ENCODE measurements at places on chromosomes 6 and 20.

DNA sequence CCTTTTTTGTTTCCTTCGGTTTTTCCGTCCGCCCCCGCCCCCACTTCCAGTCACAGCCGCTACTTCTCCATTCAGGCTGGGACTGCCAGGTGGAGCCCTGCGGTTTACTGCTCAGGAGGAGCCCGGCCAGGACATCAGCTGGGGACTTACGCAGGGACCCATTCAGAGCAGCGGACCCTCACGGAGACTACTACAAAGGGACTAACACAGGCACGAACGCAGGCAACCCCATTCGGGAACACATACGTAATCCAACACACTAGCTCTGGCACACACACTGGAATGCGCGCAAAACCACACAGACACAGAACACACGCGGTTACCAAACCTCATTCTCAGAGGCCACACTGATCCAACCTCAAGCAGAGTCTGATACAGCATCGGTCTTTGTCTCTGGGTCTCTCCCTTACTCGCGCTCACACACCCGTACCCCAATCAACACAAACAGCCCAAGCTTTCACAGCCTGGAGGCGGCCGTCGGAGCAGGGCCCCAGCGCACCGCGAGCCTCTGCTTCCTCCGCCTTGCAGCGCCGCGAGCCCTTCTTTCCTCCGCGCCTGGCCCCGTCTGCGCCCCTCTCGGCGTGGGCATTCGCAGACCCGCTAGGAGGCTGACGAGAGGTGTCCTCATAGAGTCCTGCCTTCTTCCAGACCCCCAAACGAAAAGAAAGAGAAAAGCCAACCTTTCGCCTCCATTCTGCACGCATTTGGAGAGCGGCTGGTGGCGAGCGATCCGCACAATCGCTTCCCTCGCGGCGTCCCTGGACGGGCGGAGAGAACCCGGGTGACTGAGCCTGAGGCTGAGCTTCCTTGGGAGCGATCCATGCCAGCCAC lies 1.1 kb upstream of the SLC32A1 start:
- DNase-seq: peak; percentile 46

- no peak for DNase-seq
Observed at GRCh38 chr6:150898399-150899170, 33.1 kb downstream of the MTHFD1L start.

DNA sequence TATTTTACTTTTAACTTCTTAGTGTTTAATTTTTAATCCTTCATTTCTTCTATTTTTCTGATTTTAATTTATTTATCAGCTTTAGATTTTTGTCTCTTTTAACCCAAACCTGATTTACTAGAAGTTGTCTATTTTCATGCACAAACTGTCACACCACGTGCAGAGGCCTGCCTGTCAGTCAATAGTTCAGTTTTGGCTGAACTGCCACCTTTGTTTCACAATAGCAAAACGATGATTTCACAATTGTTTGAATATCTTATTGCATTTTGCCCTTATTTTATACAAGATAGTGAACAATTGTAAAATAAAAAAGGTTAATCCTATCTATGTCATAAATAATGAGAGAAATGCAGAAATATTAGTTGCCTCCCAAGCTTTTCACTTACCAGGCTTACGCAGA lies 24.0 kb upstream of the PPP1R3G start:
- DNase-seq: no peak

DNA sequence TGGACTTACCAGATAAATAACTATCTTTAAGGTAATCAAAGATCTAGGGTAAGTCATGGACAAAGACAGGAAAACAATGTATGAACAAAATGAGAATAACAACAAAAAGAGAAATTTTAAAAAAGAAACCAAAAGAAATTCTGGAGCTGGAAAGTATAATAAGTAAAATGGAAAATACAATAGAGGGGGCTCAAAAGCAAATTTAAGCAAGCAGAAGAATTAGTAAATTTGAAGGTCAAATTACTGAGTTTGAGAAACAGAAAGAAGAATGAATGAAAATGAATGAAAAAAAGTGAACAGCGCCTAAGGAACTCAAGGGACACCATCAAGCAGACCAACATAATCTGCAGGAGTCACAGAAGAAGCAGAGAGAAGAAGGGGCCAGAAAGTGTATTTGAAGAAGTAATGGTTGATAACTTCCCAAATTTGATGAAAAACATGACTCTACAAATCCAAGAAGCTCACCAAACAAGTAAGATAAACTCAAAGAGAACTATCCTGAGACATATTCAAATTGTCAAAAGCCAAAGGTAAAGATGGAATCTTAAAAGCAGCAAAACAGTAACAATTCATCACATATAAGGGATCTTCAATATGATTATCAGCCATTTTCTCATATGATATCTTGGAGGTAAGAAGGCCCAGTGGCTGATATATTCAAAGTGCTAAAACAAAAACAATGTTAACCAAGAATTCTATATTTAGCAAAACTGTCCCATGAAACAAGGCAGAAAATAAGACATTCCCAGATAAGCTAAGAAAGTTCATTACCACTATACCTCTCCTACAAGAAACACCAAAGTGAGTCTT lies 218.5 kb downstream of the FOXC1 start:
- no peak for DNase-seq

DNA sequence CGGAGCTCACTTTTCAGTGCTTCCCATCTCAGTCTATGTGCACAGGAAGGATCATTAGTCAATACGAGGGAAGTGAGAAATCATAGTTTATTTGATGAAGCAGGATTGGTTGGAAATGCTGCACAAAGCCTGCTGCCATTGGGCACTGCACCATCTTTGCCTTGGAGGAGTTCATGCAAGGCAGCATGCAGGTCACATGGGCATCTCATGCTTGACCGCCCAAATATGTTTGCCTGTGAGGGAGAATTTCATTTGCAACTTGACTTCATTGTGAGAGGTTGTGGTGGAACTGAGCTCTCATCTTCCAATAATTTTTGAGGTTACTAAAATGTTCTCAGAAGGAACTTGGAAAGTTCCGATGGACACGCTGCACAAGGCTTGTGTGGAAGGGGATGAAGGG lies 83.9 kb upstream of the SYNDIG1 start:
- DNase-seq: no peak

DNA sequence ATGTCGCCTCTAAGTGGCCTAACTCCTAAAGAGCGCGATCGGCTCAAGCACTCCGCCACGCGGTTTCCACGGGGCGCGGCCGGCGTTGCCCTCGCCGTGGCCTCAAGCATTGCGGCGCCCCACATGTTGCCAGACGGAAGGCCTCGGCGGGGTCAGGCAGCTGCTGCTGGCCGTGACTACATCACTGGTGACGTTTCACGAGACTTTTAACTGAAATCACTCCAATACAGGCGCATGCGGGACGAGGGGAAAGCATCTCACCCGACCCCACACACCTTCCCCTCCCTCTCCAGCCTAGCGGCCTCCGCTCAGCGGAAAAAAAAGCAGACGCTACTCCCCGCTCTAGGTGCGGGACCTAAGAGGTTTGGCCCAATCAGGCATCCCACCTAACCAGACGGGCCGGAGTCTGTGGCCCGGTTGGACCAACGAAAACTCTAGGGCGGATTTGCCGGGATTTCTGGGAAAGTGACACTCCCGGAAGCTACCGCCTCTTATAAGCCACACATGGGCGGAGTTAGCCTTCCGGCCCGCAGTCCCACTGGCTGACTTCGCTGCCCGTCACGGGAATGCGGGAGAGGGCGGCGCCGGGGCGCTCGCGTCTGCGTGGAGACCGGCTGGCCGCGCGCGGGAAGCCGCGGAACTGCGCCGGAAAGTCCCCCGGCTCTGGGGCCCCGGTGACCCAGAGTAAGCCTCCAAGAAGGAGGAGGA lies at the start of gene NXT1:
TSS of gene NXT1 (plus strand) at position 596 of the 708 bp plus-strand sequence. CDS start 3,251 bp downstream, outside the sequence.
- peak; percentile 98 for DNase-seq

GRCh38 chr6:169917153-169917552 lies 165.7 kb downstream of the ERMARD start:
- no peak for DNase-seq

- DNase-seq: no peak
Observed at GRCh38 chr20:44123251-44123650, 63.7 kb downstream of the JPH2 start.

DNA sequence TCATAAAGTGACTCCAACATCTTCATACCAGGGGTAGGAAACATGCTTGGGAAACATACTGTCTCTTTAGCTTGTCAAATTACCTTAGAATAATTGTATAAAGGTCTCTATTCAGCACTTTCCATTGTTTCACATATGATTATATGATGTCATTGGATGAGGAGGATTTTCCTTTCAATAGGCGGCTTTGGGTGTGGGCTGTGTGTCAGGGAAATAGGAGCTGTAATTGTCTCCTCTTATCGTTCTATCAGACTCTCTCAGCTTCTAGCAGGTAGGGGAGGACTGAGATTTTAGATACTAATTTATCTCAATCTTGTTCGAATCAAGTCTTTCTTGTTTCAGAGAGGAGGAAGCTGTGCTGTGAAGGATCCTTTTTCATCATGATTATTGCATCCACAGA lies 179.4 kb upstream of the OLIG3 start:
- DNase-seq: no peak

DNA sequence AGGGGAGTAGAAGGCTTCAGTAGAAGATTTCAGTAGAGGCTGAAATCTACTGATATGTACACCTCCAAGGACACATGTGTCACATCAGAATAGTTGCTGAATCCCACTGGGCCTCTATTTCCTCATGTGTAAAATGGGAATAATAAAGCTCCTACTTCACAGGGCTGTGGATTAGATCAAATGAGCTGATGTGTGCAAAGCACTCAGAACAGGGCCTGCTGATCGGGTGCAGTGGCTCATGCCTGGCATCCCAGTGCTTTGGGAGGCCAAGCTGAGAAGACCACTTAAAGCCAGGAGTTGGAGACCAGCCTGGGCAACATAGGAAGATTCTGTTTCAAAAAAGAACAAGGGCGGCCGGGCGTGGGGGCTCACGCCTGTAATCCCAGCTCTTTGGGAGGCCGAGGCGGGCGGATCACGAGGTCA lies 8.1 kb upstream of the AP5S1 start:
- no peak for DNase-seq

- DNase-seq: no peak
Observed at GRCh38 chr6:143734641-143735063, 56.9 kb downstream of the PHACTR2 start.

- no peak for DNase-seq
Observed at GRCh38 chr6:133268621-133269020, 27.5 kb downstream of the EYA4 start.

DNA sequence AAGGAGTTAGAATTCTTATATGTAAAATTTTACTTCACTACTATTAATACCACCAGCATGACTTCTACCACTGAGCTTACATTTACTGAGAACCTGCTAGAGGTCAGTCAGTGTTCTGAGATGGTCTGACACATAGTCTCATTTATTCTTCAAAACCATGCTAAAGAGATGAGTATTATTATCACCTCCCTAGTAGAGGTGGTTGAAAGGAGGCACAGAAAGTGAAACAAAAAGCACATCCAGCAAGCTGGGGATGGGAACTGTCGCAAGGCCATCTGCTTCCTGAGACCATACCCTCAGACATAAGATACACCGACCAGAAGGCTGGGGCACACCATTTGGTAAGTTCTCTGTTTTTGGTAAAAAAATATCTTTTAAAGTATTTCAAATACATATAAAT lies 137.7 kb downstream of the INSM1 start:
- no peak for DNase-seq

DNA sequence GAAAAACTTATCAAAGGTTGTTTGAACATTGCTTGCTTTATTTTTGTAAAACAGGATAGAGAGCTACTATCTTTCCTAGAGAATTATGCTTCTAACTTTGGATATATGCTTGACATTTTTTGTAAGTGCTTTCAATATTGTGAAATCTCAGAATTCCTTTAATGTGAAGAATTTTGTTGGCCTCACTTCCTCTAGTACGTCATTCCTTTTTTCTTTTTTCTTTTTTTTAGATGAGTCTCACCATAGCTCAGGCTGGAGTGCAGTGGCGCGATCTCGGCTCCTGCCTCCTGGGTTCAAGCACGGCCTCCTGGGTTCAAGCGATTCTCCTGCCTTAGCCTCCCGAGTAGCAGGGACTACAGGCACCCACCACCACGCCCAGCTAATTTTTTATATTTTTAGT lies 668.1 kb downstream of the RFPL4B start:
- no peak for DNase-seq

DNA sequence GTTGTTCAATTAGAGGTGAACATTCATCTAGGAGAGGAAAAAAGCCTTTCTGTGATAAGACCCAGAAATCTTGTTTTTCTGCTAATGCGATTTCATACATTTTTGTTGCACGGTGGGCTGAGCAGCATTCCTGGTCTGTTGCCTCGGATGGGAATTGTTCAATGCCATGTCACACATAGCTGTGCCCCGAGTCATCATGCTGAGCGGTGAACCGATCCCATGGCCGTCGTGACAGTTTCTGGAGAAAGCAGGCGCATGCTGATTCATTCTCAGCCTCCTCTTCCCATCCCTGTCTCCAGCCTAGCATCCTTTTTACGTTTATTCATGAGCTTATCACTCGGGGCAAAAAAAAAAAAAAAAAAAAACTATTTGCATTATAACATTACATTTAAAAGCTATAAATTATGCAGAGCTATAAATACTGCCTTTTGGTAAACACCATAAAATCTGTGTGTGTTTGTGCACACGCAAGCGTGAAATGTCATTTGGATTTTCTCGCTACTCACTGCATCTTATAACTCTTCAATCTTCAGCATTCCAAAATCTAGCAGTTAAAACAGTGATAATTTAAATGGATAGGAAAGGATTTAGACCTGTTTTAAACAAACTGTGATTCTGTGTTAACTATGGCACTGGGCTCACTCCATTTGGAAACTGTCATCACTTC lies 58.9 kb upstream of the IFNGR1 start:
- peak; percentile 58 for DNase-seq

DNA sequence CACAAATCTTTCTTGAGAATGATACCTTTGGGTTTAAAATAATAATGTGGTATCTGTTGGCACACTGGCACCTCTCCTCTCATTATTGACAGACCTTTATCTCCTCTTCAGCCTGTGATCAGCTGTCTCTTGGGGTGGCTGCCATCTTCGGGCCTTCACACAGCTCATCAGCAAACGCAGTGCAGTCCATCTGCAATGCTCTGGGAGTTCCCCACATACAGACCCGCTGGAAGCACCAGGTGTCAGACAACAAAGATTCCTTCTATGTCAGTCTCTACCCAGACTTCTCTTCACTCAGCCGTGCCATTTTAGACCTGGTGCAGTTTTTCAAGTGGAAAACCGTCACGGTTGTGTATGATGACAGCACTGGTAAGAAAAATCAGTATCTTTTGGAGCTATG lies 232.8 kb downstream of the GRIK2 start:
- DNase-seq: no peak

GRCh38 chr6:168999392-168999791 lies 254.3 kb downstream of the THBS2 start:
- DNase-seq: no peak

GRCh38 chr6:143543435-143543834 lies 31.9 kb upstream of the FUCA2 start:
- no peak for DNase-seq

DNA sequence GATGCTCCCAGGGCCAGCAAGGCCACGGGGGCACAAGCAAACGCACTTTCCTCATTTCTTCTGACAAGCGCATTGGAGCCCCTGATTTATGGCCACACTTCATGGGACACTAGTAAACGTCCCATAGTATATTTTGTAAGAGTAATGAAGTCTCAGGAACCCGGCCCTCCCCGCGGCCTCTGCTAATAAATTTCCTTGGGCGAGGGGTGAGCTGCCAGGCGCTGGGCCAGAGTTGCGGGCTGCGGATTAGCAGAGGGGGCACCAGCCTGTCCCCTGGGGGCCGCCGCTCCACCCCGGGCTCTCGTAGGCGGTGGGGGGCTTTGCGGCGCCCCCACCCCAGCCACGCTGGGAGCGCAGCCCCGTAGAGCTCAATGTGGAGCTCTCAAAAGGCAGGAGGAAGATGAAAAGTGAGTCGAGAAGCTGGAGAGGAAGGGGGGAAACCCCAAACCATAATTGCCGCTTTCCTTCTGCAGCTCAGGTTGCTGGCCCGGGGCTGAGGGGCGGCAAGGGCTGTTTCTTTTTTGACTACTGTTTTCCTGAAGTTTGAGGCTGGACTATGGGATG lies 173.6 kb downstream of the CDC5L start:
- no peak for DNase-seq

All from H9 (cell line).